ENCODE measurements at places on chromosomes 6 and 20.

DNA sequence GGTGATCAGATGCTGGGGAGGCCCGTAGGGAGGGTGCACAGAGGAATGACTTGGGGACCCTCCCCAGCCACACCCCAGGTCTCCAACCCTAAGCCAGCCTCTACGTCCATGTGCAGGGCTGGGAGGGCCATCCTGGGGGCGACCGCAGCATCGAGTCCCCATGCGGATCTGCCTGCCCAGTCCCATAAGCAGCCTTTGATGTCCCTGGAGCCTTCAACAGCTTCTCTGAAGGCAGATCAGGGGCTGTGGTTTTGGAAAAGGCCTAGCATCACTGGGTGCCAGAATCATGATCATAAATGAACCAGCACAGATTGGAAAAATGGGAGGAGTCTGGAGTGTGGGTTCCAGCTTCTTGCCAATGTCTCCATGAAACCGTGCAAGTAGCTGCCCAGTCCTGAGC is 22.9 kb downstream of the TOX2 start:
- no peak for DNase-seq

GRCh38 chr20:50014570-50015562 is 32.1 kb downstream of the SNAI1 start:
- DNase-seq = no peak

- no peak for DNase-seq
Observed at GRCh38 chr20:51766994-51767866, 960 bp downstream of the ATP9A start.

GRCh38 chr20:34479627-34480026 is 36.6 kb upstream of the DYNLRB1 start:
- no peak for DNase-seq

DNA sequence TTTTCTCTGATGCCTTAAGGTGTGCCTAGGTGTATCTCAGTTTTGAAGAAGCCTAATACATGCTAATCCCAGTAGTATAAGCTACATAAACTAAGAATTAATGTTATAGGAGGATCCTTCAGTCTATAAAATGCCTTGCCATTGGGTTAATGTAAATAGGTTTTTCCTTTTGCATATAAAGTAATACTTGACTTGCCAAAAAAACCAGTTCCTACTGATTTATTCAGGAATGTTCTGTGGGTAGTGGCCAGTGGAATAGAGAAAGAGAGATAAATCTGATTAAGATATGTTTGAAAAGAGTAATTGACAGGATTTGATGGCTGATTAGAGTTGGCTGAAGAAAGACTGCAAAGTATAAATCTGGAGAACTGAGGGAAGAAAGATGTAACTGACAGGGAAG is 273.4 kb downstream of the ZFAND3 start:
- DNase-seq = no peak

DNA sequence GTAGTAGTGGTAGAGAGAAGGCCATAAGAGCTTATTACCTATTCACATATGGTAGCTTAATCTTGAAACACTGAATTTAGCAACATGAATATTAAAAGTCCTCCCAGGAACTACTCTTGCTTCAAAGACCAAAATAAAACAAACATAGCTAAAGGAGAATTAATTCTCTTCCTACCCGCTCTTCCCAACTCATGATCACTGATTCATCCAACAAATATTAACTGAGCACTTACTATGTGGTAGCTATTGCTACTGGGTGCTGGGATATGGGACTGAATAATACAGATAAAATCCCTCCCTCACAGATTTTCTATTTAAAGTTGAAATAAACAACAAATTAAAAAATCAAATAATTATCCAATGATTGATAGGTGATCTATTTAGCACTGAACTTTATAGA is 287.1 kb downstream of the BTBD9 start:
- DNase-seq = no peak

DNA sequence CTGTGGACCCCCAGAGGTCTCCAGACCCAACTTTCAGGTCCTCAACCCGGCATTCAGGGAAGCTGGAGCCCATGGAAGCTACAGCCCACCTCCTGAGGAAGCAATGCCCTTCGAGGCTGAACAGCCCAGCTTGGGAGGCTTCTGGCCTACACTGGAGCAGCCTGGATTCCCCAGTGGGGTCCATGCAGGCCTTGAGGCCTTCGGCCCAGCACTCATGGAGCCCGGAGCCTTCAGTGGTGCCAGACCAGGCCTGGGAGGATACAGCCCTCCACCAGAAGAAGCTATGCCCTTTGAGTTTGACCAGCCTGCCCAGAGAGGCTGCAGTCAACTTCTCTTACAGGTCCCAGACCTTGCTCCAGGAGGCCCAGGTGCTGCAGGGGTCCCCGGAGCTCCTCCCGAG is 950 bp downstream of the GNAS start:
- DNase-seq = no peak

DNA sequence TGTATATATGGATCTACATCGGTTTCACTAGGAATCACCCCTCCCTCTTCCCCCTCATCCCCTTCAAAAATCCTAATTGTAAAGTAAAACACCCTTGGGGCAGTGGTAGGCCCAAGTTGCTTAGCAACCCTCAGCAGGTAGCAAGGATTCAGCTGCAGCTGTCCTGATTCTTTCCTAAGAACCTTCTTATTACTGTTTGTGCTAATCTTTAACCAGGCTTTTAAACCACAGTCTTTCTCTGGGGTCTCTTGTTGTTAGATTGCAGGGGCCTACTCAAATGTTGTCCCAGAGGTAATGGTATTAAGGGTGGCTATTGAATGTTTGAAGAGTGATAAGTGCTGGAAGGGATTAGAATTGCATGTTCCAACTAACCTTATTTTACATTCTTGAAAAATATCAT is 46.4 kb downstream of the PRL start:
- no peak for DNase-seq

DNA sequence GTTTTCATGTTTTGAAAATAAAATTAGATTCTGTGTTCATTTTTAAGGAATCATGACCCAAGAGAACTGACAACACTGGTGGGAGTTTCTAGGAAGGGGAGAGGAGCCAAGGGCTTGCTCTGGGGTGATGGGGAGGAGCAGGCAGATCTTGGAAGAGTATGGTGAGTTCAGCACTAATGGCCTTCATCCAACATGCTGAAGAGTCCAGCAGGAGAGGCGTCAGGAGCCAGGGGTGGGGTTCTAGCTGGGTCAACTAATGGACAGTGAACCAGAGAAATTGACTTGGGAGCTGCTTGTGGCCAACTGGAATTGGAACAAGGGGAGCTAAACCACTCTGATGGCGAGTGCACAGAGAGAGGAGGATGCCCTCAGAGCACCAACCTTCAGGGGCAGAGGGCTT is 107.1 kb downstream of the MRPL14 start:
- DNase-seq = no peak

DNA sequence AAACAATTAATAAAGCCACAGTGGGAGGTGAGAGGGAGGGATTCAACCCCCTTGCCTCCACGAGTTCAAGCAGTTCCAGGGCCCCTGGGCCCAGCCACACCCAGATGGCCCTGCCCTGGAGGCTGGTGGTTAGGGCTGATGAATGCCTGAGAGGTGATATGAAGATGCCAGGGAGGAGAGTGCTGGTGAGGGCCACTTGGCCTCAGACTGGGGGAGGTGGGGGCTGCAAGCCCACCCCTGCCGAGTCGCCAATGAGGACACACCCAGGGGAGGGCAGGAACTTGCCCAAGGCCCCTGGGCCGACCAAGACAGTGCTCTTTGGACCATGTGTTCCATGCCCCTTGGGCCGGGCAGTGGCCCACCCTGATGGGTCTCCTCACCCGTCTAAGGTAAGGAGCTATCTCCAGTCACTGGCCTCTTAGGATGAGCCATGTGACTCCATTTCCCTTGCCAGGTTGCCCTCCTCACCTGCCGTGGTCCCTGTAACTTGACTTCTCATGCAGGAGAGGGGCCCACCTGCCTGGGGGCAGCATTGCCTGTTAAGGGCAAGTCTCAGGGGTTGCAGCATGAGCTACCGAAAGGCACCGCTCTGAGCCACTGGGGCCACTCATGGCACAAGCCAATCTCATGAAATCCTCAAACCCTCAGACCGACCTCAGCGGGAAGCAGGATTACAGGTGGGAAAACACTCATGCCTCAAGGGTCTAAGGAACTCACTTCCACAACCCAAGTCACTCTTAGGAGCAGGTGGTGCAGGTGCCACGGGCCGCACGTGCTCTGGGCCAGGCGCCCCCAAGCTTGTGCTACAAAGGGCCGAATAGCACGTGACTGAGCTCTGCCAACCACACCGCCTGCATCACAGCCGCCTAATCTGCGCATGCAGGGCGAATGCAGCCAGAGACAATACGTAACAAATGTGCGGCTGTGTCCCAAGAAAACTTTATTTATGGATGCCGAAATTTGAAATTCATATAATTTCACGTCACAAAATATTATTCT is 147.4 kb upstream of the MLN start:
- DNase-seq = no peak

GRCh38 chr6:168134560-168135201 is 55.7 kb upstream of the FRMD1 start:
- DNase-seq = no peak

DNA sequence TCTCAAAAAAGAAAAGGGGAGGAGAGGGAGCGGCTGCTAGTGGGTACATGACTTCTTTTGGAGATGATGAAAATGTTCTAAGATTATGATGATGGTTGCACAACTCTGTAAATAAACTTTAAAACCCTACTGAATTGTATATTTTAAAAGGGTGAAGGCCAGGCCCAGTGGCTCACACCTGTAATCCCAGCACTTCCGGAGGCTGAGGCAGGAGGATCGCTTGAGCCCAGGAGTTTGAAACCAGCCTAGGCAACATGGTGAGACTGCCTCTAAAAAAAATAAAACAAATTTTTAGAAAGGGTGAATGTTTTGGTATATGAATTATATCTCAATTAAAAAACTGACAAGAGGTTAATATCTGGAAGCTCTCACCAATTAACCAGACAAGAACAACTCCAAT is 45.4 kb downstream of the BAK1 start:
- no peak for DNase-seq

GRCh38 chr20:56348305-56348693 is 10.5 kb upstream of the FAM210B start:
- no peak for DNase-seq

DNA sequence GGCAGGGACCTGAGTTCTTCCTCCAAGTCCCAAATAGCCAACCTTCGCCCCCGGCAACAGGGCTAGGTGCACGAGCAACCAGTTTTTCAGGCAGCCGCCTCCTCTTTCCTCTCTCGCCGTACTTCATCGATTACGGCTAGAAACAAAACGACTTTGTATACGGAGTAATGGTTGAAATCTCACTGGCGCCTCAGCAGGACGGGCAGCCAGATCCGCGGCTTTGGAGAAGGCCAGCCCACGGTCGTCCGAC is 333 bp upstream of the SMIM13 start:
- no peak for DNase-seq

DNA sequence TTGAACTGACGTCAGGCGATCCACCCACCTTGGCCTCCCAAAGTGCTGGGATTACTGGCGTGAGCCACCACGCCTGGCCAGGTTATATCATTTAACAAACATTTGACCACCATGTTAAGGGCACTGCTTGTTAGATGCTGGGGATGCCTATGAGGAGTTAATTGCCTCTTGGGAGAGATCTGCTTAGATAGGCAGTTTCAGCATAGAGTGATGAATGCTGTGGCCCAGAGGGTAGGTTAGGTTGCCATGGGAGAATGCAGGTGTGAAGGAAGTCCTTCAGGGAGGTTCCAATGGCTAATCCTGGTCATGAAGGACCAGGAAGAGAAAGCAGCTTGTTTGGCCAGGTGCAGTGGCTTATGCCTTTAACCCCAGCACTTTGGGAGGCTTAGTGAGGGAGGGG is 17.0 kb downstream of the PHF20 start:
- no peak for DNase-seq

DNA sequence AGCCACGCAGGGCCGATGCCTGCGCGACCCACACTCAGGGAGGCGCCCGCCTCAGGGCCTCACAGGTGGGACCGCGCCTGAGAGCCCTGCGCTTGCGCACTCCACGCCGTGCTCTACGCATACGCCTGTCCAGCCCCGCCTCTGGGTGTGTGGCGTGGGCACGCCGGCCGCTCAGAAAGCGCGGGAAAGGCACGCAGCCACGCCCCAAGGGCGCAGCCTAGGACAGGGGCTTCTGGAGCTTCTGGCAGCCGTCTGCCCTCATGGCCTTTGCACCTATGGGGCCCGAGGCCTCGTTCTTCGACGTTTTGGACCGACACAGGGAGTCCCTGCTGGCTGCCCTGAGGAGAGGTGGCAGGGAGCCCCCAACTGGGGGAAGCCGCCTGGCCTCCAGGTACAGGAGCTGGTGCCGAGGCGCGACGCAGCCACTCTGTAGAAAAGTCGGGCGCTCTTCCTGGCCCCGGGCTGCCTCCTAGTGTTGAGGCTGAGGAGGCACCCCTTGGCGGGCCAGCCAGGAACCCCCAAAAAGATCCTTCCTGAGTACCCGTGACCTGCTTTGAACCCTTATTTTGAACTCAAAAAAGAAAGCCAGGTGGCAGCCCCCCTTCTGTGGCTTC is at the start of gene SPO11:
SPO11 (plus strand) TSS at position 196 of the 614 bp plus-strand sequence; CDS start at position 261, 65 bp downstream.
- no peak for DNase-seq

DNA sequence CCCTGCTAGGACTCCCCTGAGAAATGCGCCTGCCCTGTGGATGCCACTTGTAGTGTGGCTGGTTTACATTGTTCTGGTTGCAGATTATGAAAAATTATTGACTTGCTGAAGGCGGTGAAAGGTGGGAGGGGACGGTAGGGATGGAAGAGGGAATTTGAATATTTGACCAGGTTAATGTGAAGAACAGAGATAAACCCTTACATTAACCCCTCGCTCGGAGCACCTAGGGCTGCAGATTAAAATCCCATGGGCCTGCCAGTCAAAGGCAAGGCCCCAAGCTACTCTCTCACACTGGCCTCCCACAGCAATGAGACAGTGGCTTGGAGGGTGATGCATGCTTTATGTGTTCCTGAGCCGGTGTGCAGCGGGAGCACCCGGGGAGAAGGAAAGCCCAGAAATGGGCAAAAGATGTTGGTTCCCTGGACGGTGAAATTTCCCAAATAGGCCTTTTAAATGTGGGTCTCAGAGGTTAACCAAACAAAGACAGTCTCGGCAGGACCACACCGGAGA is 2.5 kb downstream of the FOXF2 start:
- DNase-seq = no peak

DNA sequence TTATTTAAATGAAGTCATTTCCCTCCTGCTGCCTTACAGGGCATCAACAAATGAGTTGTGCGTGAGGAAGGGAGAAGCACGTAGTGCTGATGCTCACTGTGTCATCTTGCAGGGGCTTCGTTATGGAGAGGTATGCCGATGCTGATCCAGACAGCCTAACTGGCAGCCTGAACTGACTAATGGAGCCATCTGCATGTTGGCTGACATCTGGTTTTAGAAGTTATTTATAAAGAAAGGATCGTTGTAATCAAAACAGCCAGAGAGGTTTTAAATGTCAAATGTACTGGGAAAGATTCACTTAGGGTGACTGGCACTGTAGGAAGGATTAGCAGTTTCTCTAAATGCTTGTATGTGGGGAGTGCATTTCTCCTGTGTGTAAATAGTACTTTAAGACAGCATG is 54.6 kb downstream of the FARS2 start:
- DNase-seq = no peak

Measured in stimulated activated CD8-positive, alpha-beta memory T cell treated with anti-CD3 and anti-CD28 coated beads, Interleukin-7, amount 100 ng/mL, for 1 hour (primary cell).